ENCODE measurements at places on chromosomes 11 and 22. TPM values are rescaled to one million over a fixed set of nuclear protein-coding genes. Genes with fewer than 3 reads are reported as not detected.

Gene MLC1
- 124 TPM for total RNA-seq

Gene RFPL1
- not detected for total RNA-seq

- no peak for DNase-seq
Observed at GRCh38 chr11:23976426-23976825, 520.4 kb upstream of the LUZP2 start.

DNA sequence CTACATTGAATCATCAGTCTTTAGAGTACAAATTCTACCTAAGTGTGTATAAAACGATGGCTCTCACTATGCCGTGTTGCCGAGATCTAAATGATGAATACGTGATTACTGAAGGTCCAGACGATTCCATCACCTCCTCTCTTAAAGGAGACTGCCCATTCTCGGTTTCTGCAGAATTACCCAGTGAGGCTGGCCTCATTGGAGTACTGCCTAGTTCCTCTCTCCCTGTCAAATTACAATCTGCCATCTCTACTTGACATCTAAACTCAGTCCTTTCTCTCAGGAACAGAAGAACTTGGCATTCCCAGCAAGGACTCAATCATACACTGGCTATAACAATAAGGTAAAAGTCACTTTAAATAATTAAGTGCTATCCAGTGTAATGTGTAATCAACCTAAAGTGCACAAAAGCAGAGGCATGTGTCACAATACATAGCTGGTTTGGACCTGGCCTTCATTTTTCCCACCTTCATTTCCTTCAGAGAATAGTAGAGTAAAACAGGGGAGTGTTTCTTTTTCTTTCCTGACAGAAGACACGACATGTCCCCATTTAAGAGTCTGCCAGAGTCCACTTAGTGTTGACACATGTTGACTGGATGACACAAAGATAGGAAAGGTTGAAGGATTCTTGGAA is 634.1 kb downstream of the LRRC4C start:
- no peak for DNase-seq
